ENCODE measurements at places on chromosomes 6 and 20.
A peak's percentile ranks its signal among the peaks of the same experiment; 100 is the strongest.

DNA sequence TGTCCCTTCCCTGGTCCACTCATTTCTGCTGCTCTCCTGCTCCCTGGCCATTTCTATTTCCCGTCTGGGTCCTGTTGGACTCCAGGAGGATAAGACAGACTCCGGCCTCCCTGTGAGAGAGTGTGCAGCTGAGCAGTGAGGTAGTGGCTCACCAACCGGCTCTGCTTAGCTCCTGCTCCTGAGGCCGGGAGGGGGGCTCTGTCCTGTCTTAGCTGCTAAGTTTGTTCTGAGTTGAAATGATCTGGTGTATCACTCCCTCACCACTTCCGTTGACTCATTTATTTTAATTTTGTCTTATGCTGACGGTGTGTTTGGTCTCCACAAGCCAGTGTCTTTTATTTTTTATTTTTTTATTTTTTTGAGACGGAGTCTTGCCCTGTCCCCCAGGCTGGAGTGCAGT is 148.5 kb upstream of the PDE10A start:
- no peak for DNase-seq

DNA sequence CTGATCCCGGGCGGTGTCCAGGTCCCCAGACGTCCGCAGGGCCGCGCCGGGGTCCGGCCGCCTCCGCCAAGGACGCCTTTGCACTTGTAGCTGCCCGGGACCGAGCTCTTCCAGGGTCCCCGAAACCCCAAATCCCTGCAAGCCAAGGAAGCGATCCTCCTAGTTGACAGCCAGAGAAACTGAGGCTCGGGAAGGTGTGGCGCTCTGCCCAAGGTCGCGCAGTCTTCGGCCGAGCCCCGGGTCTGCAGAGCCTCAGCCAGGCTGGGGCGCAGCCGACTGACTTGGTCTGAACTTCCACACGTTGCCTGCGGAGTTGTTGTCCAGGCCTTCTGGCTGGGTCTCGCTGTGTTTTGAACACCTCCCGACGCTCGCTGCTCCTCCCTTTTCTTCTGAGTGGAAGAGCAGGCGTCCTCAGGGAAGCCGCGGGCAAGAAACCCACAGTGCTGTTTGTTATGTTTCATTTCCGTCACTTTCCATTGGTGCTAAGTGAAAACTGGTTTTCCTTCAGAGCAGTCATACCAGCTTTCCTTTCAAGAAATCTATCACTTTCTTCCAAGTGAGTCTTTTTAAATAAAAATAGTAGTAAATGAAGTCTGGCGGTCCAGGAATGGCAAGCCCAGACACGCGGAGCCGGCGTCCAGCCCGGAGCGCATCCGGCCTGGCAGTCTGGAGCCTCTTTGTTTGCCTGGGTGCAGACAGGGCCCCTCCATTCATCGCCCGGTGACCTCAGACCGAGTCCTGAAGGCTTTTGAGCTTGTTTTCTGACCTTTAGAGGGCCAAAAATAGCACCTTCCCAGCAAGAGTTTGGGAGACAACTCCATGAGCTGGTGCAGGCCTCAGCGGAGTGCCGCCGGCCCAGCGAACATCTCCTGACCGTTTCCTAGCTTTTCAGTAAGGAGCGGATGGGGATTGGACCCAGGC is 698 bp downstream of the FAM210B start:
- DNase-seq: no peak

DNA sequence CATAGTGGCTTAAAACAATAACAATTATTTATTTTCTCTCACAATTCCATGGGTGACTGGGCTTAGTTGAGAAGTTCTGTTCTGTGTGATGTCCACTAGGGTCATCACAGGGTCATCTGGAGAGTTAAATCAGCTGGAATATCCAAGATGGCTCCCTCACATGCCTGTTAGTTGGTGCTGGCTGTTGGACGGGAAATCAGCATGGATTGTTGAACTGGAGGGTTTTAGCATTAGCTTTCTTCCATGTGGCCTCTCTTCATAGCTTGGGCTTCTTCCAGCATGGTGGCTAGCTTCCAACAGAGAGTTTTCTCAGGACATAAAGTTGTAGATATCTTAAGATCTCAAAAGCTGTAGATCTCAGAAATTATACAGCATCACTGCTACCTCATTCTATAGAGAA is 19.6 kb downstream of the MARCKS start:
- DNase-seq: no peak

- DNase-seq: no peak
Observed at GRCh38 chr20:47704746-47705496, 80.4 kb downstream of the SULF2 start.

GRCh38 chr6:90478278-90478677 is 108.6 kb downstream of the MAP3K7 start:
- no peak for DNase-seq

DNA sequence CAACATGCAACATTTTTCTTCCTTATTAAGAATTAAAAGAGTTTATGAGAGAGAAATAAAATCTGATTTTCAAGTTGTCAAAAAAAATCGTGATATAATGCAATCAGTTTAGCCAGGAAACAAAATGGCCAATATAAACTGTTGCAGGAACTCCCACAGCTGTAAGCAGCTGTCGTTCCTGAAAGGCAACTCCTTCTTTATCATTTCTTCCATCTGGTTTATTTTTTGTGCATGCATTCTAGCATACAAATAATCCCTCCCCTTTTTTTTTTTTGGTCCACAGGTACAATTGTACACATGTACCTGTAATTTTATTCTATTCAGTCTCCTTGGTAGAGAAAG is 19.7 kb downstream of the TRAF3IP2 start:
- no peak for DNase-seq

DNA sequence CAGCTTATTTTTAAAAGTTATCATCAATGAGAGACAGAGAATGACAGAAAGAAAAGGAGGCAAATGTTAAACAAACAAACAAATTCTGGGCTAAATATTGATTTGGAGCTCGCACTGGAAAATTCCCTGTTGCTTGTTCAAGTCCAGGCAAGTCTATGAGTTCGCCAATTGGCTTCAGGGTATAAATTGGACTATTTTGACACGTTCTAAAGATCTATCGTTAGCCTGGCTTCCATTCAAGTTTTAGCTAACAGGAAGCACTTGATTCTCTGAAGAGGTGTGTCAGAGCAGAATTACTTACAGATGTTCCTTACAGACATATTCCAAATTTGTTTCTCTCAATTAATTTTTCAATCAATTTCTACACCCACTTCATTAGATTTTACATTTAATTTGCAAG is 15.8 kb upstream of the RFPL4B start:
- no peak for DNase-seq

DNA sequence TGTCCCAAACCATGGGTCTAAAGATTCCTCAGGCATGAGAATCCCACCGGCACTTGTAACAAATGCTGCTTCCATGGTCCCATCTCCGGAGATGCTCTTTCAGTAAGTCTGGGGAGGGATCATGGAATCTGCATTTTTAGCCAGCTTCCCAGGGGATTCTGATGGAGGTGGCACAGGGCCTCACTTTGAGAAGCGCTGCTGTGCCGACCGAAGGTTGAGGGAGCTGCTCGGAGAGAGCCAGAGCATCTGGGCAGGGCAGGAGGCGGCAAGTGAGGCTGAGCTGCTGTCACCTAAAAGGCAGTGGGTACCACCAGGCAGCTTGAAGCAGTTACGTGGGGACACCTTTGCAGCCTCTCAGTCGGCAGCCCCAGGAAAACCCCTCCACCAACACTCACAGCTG is 100.2 kb upstream of the CDYL start:
- DNase-seq: no peak

DNA sequence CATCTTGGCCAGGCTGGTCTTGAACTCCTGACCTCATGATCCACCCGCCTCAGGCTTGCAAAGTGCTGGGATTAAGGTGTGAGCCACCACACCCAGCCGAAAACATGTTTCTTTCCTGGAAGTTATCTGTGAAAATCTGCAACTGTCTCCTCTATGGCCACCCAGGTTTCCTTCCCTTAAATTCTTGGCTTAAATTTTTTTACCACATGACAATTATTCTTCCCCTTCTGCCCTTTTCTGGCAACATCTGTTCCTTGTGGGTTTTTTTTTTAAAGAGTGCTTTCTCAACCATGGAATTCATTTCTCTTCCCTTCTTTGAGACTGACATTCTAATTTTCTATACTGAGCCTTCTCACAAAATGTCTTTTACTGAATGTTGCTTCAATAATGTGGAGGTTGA is 59.6 kb downstream of the DOK5 start:
- no peak for DNase-seq

DNA sequence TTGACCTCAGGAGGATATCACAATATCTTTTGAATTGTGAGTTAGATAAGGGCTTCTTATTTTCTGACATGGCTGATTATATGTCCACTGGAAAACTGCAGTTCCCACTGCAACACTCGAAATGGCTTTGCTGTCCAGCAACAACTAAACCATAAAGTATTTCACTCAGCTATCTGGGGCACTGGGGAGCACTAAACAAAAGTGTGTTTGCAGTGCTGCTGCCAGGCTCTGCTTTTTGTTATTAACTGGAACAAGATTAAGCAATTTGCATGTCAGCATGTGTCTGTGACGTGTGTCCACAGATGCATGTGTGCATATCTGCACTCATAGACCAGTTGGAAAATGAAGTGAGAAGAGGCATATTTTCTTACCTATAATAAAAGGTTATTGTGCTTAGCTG is 107.8 kb upstream of the CCN2 start:
- DNase-seq: no peak

- no peak for DNase-seq
Observed at GRCh38 chr6:89599727-89600126, 38.8 kb downstream of the LYRM2 start.

- no peak for DNase-seq
Observed at GRCh38 chr6:101083533-101084175, 202.5 kb upstream of the ASCC3 start.

- no peak for DNase-seq
Observed at GRCh38 chr20:53227523-53227922, 255.4 kb downstream of the TSHZ2 start.

GRCh38 chr6:31510007-31510406 is 12.1 kb downstream of the MICB start:
- no peak for DNase-seq

GRCh38 chr6:32553037-32553742 is 23.1 kb upstream of the HLA-DRB5 start:
- DNase-seq: no peak

DNA sequence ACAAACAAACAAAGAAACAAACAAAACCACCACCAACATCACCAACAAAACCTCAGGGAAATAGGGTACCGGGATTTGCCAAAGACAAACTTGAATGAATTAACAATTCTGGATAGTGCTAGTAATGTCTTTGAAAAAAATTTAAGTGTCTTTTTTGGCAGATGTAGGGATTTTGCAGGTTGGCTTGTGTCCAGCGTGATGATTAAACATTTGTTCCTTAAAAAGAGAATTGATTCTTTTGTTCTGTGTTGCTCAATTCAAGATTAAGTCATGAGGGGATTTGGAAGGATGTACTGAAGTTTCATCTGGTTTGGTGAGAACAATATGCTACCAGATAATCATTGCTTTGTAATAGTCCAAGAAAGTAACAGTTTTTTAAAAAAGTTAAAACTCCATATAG is 125.1 kb upstream of the HS3ST5 start:
- DNase-seq: no peak

DNA sequence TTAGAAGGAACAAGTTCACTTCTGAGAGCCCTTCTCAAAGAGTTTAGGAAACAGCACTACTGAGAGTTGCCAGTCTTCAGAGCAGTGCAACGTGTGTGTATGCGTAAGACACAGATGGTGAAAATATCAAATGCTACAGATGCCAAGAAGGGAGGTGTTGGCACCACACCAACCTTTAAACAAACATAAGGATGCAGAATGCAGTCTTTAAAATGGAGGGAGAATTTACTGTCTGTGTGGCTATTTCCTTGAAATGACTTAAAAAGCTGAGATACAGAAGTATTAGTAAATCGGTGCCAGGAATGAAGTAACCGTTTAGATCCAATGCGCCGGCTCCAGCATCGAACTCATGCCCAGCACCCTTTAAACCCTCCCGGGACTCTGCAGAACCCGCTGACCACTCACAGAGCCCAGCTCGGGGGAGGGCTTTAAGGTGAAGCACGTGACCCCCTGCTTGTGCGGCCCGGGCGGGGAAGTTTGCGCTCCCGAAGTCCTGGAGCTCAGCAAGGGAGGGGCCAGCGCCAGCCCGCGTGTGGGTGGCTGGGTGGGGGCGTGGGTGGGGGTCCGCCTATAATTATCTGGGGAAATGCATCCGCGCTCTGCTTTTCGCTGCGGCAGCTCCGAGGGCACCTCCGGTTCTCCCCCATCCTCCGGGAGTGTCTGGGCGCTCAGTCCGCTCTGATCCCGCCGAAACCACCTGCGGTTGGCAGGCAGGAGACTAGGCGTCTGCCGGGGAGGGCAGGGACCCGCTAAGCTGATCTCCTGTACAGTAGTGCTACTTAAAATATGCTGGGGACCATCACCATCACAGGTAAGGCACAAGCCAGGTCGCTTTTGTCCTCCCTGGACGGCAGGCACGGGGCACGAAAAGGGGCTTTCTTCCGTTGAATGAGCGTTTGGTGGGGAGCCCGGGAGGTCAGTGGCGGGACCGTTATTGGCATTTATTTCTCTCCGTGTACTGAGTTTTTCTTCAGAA is 66.0 kb downstream of the ZBTB2 start:
- DNase-seq: no peak

- DNase-seq: peak; percentile 80
Observed at GRCh38 chr20:24586523-24586840, 117.1 kb downstream of the SYNDIG1 start.

DNA sequence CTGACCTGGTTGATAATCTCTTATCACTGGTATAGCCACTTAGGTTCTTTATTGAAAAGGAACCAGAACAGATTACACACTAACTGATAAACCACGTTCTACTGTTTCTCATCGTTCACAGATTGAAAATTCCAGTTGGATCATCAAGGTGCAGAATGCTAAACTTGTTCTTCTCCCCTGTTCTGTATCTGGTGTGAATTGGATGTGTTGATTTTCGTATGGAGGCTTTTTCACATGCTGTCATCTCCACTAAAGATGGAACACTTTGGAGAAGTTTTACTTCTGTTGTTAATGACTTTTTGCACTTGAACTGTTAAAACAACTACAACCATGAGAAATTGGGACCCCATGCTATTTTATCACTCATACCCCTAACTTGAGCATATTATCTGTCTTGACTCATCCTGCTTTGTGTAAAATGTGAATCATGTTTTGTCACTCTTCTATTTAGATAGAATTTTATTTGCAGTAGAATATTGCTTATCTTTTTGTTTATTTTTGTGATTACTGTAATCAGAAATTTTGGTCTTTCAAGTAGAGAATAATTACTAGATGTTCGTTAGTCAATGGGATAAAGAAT is 17.5 kb downstream of the VAPB start:
- DNase-seq: no peak

GRCh38 chr20:20317195-20317594 is 50.7 kb upstream of the INSM1 start:
- DNase-seq: no peak

DNA sequence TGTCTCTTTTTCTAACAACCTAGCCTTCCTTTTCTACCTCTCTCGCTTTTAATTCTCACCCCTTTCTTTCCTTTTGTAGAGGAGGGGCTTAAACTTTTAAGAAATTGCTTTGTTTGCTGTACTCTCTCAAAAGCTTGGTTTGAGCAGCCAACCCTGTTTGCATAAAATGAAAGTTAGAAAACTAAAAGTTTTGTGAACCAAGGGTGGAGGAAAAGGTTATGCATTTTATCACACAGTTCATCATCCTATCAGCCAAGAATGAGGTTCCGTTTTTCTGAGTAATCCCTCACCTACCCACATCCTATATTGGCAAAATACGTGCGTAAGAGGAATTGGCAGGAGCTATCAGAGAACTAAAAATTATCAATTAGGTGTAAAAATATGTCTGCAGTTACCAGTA is 42.8 kb upstream of the LOC128125822 start:
- DNase-seq: no peak

GRCh38 chr6:44561060-44561623 is 173.6 kb downstream of the CDC5L start:
- no peak for DNase-seq
